ENCODE measurements at places on chromosomes 12 and 14. TPM values are rescaled to one million over a fixed set of nuclear protein-coding genes. Genes with fewer than 3 reads are reported as not detected.

LRRC10 gene
- not detected for total RNA-seq

GYS2 gene
- total RNA-seq, result not detected

PPP1R1A gene
- not detected for total RNA-seq

SLC25A47 gene
- total RNA-seq, result not detected

CBLN3 gene
- total RNA-seq, result 2.2 TPM

SERPINA3 gene
- total RNA-seq, result not detected

CDCA4 gene
- 52.7 TPM for total RNA-seq

SLC38A1 gene
- total RNA-seq, result 102 TPM

LHX5 gene
- total RNA-seq, result not detected

PROX2 gene
- total RNA-seq, result not detected

FGF23 gene
- not detected for total RNA-seq

ZC3H10 gene
- 3.0 TPM for total RNA-seq

IFT43 gene
- total RNA-seq, result 18.2 TPM

PMCH gene
- total RNA-seq, result not detected

ACTN1 gene
- total RNA-seq, result 481 TPM

TAS2R42 gene
- total RNA-seq, result not detected

M6PR gene
- total RNA-seq, result 97.9 TPM

CDCA3 gene
- total RNA-seq, result 56.9 TPM

PPP4R4 gene
- total RNA-seq, result not detected

PCK2 gene
- total RNA-seq, result 24.3 TPM

FAM181A gene
- not detected for total RNA-seq

EIF4B gene
- 273 TPM for total RNA-seq

FAIM2 gene
- total RNA-seq, result not detected

CCDC177 gene
- not detected for total RNA-seq

PIWIL1 gene
- not detected for total RNA-seq

INHBE gene
- total RNA-seq, result not detected

KRT6C gene
- not detected for total RNA-seq

ADGRD1 gene
- total RNA-seq, result not detected

ENDOU gene
- not detected for total RNA-seq

A2M gene
- total RNA-seq, result 45.0 TPM

KCNJ8 gene
- not detected for total RNA-seq

ASPG gene
- total RNA-seq, result not detected

All from mammary microvascular endothelial cell (primary cell).